IPS DF 6.9 (cell line): ENCODE measurements at places on chromosomes 12 and 14.
A peak's percentile ranks its signal among the peaks of the same experiment; 100 is the strongest.

DNA sequence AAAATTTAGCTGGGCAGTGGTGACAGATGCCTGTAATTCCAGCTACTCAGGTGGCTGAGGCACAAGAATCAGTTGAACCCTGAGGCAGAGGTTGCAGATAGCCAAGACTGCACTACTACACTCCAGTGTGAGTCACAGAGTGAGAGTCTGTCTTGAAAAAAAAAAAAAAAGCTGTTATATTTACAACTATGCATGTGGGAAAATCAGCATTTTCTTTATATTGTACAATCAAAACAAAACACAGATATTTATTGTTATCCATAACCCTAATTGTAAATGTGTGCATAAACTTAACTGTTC, 12.5 kb downstream of the C1R start:
- H3K27me3 ChIP-seq = no peaks in the 10 kb centered on the region
- no peak for DNase-seq
- H3K36me3 ChIP-seq = 0 out of 2 replicates have a peak, but pooled peaks cover 2% of the 10 kb centered on the region
- no peak overlapping the region for H3K27ac ChIP-seq

DNA sequence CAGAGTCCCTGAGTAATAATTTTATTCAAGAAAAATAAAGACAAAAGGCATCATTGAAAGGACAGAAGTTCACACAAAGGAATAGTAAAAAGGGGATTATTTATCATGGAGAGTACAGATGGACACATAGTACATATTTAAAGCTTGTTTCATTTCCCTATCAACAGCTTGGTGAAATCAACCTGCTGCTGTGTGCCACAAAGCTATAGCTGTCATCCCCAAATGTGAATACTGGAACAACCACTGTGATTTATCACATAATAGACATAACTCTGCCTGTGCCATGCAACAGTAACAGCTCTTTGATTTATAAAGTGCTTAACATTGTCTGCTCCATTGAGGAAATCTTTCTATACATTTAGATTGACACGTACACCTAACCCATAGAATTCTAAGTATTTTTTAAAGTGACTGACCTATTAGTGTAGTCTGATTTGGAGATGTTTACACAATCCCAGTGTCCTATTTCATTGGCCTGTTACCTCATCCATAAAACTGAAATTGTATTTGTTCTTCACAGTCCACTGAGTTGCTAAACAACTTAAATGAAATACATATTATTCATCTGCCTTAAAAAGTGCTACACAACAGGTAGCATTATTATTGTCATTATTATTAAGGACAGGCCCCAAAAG, 3.3 kb downstream of the NEMF start:
- DNase-seq = no peak
- no peak overlapping the region for H3K4me3 ChIP-seq
- no peaks in the 10 kb centered on the region for H3K4me1 ChIP-seq
- no peak overlapping the region for H3K27ac ChIP-seq
- H3K36me3 ChIP-seq = peaks cover 7% of the 10 kb centered on the region; the same call in 1 of the 2 replicates

DNA sequence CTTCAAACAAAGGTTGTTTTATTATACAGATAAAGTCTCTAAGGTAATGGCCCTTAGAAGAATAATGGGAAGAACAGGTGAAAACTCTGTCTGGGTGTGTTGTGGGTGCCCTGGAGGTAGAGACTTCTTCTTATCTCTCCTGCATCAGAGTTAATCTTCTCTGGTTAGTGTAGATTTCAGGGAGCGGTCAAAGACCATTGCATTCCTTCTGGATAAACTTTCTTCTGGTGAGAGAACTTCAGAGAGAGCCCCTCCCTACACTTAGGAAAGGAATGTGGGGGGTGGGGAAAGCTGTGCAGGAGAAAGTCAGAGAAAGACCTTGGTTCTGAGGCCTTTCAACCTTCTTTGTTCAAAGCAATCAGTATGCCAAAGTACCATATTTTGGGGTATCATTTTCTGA, 658.5 kb downstream of the DIO2 start:
- H3K4me3 ChIP-seq = no peak overlapping the region
- no peaks in the 10 kb centered on the region; the same call in 1 of the 2 replicates for H3K27me3 ChIP-seq
- DNase-seq = no peak
- no peaks in the 10 kb centered on the region for H3K36me3 ChIP-seq
- H3K4me1 ChIP-seq = peaks cover 2% of the 10 kb centered on the region; the same call in 1 of the 2 replicates

DNA sequence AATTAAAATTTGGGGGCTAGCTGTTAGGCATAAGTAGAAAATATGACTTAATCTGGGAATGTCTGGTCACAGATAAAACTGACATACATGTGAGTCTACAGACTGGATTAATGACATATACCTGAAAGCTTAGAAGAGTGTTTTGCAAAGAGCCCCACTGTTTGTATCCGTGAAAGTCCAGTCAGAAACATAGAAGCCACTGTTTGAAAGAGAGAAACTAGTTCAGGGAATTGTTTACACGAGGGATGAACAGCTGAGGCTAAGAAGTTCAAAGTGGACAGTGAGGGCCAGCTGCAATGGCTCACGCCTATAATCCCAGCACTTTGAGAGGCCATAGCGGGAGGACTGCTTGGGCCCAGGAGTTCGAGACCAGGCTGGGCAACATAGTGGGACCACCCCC, 36.2 kb upstream of the SGPP1 start:
- H3K27ac ChIP-seq = no peak overlapping the region
- peaks cover 1% of the 10 kb centered on the region; the same call in 1 of the 2 replicates for H3K4me1 ChIP-seq
- H3K27me3 ChIP-seq = no peaks in the 10 kb centered on the region
- no peak overlapping the region for H3K4me3 ChIP-seq

GRCh38 chr12:131049002-131049401, 95.3 kb downstream of the ADGRD1 start:
- no peaks in the 10 kb centered on the region for H3K36me3 ChIP-seq
- H3K4me3 ChIP-seq = no peak overlapping the region
- H3K4me1 ChIP-seq = no peaks in the 10 kb centered on the region
- DNase-seq = no peak
- H3K27me3 ChIP-seq = no peaks in the 10 kb centered on the region

DNA sequence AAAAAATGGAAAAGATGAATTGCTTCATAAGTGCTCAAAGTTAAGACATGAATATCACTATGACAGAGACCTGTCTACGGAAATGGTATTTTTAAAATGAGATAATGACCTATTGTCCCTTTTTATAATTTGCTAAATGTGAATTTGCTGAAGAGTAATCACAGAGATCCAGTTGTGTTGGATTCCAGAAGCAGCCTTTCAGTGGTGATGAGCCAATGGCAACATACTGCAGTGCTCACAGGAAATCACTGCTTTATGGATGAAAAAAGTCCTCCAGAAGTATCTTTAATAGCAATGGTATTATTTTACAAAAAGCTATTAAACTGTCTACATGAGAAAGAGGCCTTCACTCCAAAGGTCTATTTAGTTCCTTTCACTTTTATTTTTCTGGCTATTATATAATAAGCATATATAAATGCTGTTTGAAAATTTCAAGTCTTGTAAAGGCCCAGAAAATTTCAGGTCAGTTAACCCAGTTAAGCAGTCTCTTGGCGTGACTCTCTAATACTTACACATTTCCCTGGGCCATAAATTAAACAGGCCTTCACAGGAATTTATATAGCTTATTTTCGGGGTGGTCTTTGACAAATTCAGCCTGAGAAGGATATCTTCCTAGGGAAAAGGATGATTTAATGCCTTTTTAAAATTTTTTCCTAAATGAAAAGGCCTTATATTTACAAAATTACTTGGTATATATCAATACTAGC, 55.4 kb downstream of the KCNJ8 start:
- no peak overlapping the region for H3K4me3 ChIP-seq
- no peaks in the 10 kb centered on the region for H3K4me1 ChIP-seq
- no peaks in the 10 kb centered on the region for H3K27me3 ChIP-seq
- no peaks in the 10 kb centered on the region for H3K36me3 ChIP-seq

GRCh38 chr14:74015176-74015575, 3.9 kb downstream of the ENTPD5 start:
- no peak for DNase-seq
- no peaks in the 10 kb centered on the region for H3K4me1 ChIP-seq
- no peaks in the 10 kb centered on the region for H3K27me3 ChIP-seq
- no peak overlapping the region for H3K4me3 ChIP-seq

DNA sequence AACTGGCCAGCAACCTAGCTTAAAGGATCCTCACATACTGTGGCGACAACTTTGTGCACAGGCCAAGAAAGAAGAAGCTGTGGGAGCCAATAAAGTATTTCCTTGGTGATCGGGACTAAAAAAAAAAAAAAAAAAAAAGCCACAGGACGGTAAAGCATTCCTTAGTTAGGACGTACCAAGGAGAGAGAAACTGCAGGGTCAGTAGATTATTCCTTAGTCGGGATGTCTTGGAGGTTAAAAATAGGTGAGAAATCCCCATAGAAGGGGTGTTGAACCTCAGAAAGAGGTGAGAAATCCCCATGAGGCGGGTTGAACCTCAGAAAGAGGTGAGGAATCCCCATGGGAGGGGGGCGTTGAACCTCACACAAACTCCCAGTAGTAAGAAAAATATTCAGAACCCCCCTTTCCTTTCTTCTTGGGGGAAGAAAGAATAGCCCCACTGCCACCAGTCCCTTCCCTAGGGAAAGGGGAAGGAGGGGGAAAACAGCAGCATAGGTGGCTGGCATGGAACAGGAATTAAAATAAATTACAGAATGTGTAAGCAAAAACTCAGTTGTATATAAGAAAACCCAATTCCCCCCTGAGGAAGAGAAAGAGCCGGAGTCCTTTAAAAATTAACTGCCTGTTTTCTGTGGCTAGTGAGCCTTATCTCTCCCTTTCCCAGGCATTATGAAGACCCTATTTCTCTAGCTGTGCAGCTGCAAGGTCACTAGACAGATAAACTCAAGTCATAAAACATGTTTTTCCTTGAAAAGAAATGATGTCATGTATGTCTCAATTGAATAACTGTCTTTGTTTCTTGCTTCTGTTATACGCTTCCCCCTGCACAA, 26.8 kb downstream of the KLRK1 start:
- no peak for DNase-seq
- no peaks in the 10 kb centered on the region; the same call in 1 of the 2 replicates for H3K36me3 ChIP-seq
- H3K4me1 ChIP-seq = peaks cover 9% of the 10 kb centered on the region; the same call in 1 of the 2 replicates
- H3K27me3 ChIP-seq = no peaks in the 10 kb centered on the region
- H3K27ac ChIP-seq = no peak overlapping the region

- DNase-seq = no peak
- H3K27ac ChIP-seq = no peak overlapping the region
- H3K36me3 ChIP-seq = peaks cover 5% of the 10 kb centered on the region; the same call in 1 of the 2 replicates
- H3K4me3 ChIP-seq = peak overlapping the region; percentile 46; the same call in 1 of the 2 replicates
Measured at GRCh38 chr12:120495186-120495730, 655 bp upstream of the DYNLL1 start.
